ENCODE measurements at places on chromosomes 16 and 17. TPM values are rescaled to one million over a fixed set of nuclear protein-coding genes. Genes with fewer than 3 reads are reported as not detected.

Gene DPEP3
- total RNA-seq: 0.51 TPM

Gene NGFR
- 3.9 TPM for total RNA-seq

- no peak for DNase-seq
Observed at GRCh38 chr16:72639494-72639893, 408.4 kb downstream of the ZFHX3 start.

- DNase-seq: no peak
Observed at GRCh38 chr17:40371261-40371929, 6.9 kb upstream of the GJD3 start.

DNA sequence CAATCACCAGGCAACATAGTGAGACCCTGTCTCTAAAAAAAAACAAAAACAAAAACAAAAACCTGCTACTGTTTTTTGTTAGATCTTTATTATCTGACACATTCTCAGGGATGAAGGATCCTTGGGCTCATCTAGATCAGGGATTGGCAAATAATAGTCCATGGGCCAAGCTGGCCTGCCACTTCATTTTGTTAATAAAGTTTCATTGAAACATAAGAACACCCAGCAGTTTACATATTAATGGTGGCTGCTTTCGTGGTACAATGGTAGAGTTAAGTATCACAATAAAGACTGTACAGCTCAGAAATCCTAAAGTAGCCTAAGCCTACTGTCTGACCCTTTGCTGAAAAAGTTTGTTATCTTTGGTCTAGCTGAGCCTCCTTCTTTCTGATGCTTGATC, 32.9 kb upstream of the CLEC18A start:
- DNase-seq: no peak
